NCI-H446 treated with DMSO at 0.1 percent for 48 hours (cell line): ENCODE measurements at places on chromosomes 13 and 19.
A peak's percentile ranks its signal among the peaks of the same experiment; 100 is the strongest.

DNA sequence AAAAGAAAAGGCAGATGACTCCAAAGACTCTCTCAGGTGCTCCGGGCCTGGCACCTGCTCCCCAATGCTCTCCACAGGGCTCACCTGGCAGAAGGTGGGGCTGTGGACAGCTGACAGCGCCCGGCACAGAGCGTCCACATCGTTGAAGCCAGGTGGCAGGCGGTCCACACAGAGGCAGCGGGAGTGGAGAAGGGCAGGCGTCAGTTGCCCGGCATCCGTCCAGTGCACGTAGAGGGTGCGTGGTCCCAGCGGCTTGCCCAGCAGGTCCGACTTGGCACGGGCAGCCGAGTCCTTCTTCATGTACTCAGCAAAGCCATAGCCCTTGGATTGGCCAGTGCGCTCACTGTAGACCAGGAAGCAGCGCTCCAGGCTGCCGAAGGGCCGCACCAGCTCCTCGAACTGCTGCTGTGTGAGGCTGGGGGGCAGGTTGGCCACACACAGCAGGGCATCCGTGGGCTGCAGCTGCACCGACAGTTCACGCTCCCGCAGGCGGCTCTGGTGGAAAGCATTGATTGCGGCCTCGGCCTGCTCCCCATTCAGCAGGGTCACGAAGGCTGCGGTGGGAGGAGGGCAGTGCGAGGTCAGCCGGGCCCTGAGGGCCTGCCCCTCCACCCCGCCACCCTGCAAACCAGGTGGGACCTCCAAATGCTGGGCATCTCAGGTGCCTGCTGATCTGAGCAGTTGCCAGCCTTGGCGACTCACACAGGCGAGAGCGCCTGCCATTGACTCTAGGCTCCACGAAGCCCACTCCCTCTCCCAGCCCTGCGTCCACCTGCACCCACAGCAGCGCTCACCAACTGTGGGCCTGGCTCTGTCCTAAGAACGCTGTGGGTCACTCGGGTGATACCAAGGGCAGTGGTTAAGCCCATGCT lies 4.5 kb downstream of the RAVER1 start:
- no peak for DNase-seq

DNA sequence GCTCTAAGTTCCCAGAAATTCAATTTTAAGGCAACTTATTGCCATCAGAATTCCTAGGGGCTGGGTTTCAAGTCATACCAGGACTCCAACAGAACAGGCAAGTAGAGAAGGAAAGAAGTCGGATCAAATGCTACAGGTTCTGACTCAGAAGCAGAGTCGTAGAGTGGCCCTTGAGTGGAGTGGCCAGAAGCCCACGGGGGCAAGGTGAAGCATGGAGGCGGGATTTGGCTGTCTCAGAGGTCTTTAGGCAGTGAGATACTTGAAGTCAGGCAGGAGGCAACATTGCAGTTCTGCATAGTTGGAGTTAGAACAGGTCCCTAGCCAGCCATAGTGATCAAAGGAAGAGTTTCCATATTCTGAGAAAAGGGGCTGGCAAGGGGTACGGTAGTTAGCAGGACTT lies 111.6 kb downstream of the NHLRC3 start:
- no peak for DNase-seq

DNA sequence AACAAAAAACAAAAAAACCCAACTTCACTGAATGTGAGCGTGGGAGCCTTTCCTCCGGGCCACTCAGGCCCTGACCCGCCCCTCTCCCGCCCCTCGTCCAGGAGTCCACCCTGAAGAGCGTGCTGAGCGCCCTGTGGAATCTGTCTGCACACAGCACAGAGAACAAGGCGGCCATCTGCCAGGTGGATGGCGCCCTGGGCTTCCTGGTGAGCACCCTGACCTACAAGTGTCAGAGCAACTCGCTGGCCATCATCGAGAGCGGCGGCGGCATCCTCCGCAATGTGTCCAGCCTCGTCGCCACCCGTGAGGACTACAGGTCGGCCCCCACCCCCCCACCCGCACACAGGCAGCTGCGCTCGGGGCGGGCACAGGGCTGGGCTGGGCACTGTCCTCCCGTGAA lies 11.9 kb downstream of the APC2 start:
- no peak for DNase-seq

- no peak for DNase-seq
Measured at GRCh38 chr13:37960427-37960826, 90.9 kb upstream of the TRPC4 start.

DNA sequence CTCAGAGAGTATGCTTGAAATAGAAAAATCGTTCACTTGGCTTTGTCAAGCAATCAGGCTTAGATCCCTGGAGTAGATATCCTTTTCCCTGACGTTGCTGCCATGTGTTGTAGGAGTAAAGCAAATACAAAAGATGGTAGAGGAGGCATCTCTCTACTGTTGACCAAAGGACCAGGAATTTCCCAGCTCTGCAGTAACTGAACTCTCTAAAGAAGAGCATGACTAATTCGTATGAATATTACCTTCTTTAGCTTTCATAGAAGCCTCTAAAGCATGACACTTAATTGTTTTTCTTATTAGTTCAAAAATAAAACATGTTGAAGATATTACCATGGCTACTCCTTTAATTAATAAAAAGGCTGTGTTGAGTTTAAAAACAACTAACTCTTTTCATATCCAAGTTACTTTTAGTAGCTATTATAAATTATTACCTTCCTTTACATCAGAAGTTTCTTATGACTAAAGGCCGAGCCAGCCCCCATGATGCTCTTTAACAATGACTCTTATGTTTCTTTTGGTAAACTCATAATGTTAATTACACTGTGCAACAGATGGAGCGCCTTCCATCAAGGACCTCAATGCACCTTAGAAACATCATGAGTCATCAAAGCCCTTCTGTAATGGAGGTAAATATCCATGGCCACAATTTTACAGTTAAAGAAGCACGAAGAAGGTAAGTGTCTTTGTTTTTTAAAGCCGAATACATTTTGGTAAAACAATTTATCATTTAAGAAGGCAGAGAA lies 352.4 kb downstream of the KLF5 start:
- DNase-seq: no peak

DNA sequence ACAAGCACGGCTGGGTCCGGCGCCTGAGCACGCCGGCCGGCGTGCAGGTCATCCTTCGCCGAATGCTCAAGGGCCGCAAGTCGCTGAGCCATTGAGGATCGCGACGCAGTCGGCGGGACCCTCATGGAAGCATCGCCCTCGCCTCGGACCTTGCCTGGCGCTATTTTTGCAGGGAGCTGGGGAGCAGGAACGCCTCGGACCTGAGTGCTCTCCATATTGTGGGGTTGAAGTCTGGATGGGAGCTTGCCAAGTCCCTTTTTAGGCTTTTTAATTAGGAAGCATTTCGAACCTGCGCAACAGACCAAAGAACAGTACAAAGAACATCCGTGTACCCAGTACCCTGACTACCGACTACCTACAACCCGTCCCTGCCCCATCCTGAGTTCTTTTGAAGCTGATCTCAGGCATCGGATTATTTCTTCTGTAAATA lies 628 bp downstream of the MRPL34 start:
- no peak for DNase-seq

DNA sequence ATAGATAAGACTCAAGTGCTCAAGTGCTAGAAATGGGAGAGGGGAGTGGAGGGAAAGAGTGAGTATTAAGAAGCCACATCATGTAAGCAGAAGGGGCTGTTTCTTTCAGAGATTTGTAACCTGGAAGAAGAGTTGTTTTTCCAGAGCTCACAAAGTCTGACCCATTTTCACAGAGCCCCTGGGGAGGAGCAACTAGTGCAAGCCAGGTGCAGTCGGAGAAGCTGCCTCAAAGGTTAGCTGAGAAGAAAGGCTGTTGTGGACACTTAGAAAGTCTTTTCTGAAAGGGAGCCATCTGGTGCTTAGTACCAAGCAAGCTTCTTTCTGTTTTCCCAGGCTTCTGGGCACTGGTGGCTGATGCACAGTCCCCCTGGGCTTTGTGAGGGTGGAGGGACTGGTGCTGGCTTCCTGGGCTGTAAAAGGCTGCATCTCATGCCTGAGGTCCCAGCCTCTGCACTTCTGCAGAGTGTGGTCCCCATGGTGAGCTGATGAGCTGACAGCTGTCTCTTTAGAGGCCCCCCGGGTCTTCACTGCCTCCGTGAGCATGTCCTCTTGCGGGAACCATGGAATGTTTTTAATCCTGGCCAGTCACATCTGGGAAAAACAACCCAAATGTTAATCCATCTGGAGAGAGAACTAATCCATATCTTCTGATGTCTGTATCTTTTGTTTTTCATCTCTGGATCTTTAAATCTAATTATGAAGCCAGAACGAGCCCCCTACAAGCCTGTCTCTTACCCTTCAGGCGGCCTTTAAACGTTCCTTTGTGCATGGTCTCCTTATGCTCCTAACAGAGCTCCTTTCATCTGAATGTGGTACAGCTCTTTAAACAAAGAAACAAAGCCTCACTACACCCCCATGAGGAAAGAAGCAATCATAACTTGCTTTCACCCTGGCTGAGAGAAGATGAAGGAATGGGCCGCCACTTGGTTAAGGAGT lies 40.2 kb downstream of the OLFM4 start:
- no peak for DNase-seq

DNA sequence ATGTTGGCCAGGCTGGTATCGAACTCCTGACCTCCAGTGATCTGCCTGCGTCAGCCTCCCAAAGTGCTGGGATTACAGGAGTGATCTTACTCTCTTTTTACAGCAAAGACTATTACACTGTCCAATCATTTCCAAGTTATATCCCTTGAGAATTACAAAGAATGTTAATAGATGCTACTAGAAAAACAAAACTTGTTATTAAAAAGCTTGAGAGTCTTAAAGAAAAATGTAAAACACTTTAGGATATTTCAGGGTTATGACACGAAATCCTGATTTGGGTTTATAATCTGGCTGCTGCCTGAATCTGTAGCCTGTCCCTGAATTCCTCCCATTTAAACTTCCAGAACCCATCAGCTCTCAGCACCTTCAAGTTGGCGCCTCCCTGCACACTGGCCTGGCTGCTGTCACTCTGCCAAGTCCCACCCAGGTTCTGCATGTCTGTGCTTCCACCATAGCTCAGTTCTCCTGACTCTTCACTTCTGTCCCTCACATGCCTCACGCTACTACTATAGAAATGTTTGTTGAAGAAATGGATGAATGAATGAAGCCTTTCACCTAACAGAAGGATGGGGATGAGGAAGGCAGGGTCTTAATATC lies 55.8 kb upstream of the RFXAP start:
- no peak for DNase-seq

- DNase-seq: no peak
Measured at GRCh38 chr19:56884441-56884840, 43.9 kb upstream of the PEG3 start.

DNA sequence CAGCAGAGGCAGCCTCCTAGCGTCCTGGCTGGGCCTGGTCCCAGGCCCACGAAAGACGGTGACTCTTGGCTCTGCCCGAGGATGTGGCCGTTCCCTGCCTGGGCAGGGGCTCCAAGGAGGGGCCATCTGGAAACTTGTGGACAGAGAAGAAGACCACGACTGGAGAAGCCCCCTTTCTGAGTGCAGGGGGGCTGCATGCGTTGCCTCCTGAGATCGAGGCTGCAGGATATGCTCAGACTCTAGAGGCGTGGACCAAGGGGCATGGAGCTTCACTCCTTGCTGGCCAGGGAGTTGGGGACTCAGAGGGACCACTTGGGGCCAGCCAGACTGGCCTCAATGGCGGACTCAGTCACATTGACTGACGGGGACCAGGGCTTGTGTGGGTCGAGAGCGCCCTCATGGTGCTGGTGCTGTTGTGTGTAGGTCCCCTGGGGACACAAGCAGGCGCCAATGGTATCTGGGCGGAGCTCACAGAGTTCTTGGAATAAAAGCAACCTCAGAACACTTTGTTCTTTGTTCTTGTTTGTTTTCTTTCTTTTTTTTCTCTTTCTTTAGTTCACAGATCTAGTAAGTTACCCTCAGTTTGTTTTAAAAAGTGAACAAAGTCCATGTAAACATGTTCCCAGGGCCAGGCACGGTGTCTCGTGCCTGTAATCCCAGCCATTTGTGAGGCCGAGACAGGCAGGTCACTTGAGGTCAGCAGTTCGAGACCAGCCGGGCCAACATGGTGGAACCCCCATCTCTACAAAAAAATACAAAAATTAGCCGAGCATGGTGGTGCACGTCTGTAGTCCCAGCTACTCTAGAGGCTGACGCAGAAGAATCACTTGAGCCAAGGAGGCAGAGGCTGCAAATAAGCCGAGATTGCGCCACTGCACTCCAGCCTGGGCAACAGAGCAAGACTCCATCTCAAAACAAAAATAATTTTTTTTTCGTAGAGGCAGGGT lies 10.2 kb downstream of the ANGPTL4 start:
- DNase-seq: no peak

DNA sequence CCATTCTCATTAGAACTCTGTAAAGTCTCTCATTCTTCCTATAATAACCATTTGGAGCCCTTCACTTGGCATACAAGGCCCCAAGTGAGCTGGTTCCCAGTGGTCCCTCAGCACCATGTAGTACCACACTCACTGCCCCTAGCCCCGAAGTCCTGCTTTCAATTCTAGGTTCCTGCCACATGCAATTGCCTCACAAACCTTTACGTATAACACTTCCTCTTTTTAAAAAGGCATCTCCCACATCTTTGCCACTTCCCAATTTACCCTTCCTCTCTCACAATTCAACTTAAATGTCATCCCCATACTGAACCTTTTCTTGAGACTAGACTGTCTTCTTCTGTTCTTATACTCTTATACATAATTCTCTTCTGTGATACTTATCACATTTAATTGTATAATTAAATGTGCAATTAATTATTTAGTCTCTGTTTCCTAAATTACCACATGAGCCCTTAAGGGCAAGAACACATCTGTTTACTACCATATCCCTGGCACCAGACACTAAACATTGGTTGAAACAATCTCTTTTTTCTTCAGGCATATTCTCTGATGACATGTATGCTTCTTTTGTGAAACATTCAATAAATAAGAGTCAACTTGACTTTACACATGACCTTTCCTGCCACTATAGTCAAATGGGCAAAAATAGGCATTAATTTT lies 304.0 kb downstream of the SPRY2 start:
- no peak for DNase-seq

GRCh38 chr19:6501740-6502648 lies at the start of gene TUBB4A:
TUBB4A (minus strand) TSS chr19:6502309; CDS start chr19:6502212, 97 bp downstream.
- DNase-seq: no peak

- no peak for DNase-seq
Measured at GRCh38 chr19:45591004-45591637, 6.5 kb upstream of the OPA3 start.

DNA sequence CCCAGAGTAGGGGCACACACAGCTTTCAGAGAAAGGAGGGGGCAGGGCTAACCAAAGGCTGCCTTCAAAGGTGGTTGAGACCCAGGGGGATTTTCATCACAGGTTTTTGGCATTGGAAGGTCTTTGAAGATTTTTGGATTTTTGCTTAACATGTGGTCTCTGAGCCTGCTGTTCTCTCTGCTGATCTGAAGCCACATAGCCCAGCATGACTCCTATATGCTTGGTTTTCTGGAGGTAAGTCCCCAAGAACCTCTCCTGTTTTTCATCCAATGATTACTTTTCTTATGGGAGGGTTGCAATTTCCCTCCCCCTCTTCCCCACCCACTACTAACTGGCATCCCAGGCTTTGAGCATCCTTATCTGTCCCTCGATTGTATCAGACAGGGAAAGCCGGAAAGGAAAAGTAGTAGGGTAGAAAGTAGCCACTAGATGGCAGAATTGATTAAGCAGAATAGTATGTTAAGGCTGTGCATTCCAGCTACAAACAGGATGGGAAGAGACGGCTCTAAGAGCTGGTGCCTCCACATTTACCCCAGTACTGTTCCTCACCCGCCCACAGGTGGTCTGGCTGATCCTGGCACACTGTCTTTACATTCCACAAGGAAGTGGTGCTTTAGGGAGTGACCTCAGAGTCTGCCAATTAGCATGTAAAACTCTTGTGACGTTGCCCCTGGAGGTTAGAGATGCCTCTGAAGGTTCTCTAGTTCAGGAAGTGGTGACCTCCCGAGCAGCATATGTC lies 218.9 kb upstream of the EDNRB start:
- peak; percentile 8 for DNase-seq
